ENCODE measurements at places on chromosomes 2 and 18.

- DNase-seq = no peak
These were observed 1136.6 kb upstream of the NXPH2 start for GRCh38 chr2:139916822-139917221.

GRCh38 chr2:85327160-85327821 is 498 bp downstream of the TGOLN2 start:
- DNase-seq = peak; percentile 48

- DNase-seq = no peak
These were observed 710.2 kb upstream of the SLC39A10 start for GRCh38 chr2:194946826-194947225.

DNA sequence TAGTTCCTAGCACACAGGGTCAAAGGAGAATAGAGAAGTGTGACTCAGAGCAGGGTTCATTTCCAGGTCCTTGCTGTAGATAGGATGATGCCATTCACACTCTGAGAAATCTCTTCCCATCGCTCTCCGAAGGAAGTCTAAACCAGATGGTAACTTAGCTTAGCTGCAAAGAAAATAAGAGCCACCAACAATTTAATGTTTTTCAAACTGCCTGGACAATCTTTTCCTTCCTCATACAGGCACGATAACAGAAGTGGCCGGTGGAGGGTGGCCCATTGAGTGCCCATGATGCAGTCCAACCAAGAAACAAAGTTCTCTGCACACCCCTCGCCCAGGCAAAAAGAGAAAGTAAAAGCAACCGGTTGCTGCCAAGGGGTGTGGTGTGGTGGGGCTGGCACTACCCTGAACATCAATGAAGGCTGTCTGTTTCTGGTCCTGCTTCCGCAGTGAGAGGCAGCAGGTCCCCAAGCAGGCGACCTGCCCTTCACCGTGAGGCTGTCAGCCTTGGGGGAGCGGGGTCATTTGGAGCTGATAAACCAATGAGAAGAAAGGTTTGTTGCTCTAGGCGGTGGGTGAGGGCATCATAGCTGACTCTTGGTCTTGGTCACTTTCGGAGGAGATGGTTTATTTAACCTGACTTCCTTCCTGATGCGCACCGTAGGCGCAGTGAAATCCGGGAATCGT is 105.6 kb upstream of the CD302 start:
- DNase-seq = peak; percentile 58

GRCh38 chr2:28600181-28600580 is 104.3 kb downstream of the PLB1 start:
- no peak for DNase-seq

- peak; percentile 48 for DNase-seq
These were observed 3.0 kb downstream of the HPCAL1 start for GRCh38 chr2:10305715-10306114.

DNA sequence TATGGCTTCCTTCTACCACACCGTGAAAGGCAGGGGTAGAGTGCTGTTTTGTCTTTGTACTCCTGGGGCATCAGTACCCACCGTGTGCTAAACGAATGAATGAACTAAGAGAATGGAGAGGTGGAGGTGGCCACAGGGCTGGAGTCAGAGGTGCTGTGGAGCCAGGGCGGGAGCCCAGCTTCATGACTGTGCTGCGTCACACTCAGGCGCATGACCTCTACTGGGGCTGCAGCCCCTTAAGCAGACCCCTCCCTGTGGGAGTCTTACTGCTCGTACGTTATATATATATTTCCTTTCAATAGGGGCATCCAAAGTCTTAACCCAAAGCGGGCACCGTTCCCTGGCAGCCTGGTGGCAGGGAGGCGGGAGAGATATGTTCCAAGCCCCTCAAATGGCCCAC is 18.0 kb upstream of the LBH start:
- no peak for DNase-seq

- no peak for DNase-seq
These were observed 71.3 kb downstream of the UGGT1 start for GRCh38 chr2:128162266-128162665.

GRCh38 chr2:100113990-100114433 is 28.4 kb downstream of the AFF3 start:
- no peak for DNase-seq

GRCh38 chr18:68177807-68178702 is 536.9 kb downstream of the TMX3 start:
- no peak for DNase-seq

DNA sequence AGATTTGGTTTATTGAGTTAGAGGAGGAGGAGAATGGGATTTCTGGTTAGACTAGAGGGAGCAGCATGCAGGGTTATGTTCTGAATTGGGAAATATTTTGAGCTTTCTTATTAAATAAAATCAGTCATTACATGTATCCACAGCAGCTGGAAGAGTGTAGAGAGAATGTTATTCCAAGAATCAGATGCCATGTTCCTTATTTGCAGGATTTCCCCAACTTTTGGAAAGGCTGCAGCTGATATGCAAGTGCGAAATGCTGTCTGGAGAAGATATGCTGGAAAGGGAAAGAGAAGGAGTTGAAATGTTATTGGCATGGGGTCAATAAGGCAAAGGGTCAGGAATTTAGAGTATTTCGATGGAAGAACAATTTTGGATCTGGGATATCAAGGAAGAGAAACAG is 255.8 kb downstream of the MTX2 start:
- DNase-seq = no peak
